ENCODE measurements at places on chromosomes 11 and 22.

DNA sequence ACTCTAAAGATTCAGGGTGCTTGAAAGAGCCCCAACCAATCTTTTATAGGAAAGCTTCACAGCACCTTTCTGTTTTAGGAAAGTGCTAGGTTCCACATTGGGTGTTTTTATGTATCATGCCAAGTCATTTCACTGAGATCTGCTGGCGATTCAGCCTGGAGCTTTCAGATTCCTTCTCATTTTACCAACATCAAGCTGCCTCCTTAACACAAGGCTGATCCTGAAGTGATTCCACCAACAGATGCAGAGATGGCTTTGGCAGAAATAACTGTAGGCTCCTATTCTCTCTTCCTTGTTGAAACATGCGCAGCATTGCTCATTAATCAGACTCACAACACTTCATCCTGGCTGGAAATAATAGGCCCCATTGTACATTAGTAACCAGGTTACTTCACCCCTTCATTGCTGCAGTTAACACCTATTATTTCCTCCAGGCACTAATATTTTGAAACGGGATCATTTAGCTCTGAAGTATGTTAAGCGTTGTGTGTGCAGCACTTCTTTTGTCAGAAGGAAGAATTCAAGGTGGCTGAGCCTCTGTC is 89.0 kb downstream of the OPCML start:
- no peak for DNase-seq

DNA sequence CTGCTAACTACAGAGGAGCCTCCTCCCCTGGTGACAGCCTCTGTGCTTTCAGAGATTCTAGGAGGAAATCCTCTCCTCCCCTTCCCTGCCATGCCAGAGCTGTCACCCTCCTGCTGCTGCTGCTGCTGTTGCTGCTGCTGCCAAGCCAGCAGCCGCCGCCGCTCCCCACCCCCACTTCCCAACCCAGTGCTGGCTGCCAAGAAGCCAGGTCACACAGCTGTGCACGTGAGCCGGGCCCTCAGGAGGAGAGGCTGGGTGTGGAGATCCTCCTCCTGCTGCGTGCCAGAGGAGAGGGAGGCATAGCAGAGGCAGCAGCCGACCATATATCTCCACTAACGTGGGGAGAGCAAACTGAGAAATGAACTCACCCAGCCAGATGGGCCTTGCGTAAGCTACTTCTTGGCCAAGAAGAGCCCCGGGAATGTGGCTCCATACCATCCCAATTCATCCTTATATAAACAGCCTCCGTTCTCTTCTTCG is 12.4 kb downstream of the CRY2 start:
- DNase-seq, result peak; percentile 69

DNA sequence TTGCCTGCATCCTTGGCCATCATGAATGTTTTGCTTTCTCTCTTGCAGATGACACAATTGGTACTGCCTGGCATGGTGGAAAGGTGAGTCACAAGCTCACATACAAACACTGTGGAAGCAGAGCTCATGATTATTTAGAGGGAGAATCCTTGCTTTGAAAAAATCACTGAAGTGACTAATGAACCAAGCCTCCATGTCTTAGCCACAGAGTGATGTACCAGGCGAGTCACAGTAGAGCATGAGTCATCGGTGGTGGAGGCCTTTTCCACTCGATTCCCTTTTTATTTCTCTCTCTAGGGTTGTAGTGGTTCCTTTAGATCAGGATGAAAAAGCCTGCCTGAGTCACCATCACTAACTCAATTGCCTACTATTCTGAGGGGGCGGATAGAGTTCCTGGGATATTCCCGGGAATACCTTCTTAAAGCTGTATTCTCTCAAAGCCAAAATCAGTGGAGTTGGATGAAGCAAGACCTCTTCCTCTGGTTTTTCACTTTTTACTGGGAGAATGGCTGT is 49.6 kb upstream of the ALKBH3 start:
- DNase-seq, result no peak

- DNase-seq, result no peak
These were observed 1.6 kb downstream of the CBX7 start for GRCh38 chr22:39150848-39151215.

DNA sequence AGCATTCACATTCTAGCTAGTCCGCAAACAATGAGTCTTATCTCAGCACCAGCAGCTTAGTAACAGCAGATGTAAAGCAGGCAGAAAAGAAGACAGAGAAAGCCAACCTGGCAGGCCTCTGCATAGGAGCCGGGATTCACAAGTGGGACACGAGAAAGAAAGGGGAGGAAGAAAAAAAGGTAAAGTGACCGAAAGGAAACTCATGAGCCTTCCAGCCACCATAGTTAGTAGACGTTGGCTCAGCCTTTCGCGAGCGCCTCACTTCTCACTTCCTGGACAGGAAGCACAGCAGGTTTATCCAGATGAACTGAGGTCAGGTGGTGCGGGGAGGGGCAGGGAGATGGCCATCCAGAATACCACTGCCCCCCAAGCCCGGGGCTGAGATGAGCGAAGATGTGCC is 19.7 kb upstream of the KAT5 start:
- DNase-seq, result no peak

DNA sequence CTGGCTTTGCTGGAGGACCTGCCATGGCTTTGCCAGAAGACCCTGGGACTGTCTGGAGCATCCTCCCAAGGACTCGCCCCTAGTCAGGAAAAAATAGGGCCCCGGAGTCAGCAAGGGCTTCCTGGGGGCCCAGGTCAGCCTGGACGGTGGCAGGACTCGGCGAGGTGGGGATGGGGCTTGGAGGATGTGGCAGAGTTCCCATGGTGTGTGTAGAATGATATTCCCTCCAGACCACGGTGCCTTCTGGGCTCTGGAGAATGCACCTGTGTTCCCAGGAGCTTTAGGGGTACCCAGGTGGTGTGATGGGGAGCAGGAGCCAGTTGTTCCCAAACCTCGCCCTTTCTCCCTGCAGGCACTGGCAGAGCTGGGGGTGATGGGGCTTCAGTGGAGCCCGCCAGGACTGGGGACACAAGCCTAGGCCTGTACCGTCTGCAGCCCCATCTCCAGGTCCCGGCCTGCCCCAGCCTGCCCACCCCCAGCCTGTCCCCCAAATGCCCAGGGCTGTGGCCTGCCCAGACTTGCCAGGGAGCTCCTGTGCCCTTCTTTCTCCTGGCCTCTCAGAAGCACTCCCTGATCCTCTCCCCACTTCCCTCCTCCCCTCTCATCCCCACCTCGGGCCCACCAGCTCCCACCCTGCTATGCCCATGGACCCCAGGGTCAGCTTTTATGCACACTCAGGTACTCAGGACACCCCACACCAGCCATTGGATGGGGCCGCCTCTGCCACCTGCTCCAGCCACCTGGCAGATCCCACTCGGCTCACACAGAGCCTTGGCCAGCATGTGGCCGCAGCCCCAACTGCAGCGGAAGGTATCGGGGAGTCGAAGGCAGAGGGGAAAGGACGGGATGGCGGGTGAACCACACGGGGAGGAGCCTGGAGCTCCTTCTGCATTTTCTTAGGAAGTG is 82.1 kb downstream of the CDKN1C start:
- no peak for DNase-seq

- no peak for DNase-seq
These were observed 7.6 kb downstream of the KLHL35 start for GRCh38 chr11:75425422-75425821.

DNA sequence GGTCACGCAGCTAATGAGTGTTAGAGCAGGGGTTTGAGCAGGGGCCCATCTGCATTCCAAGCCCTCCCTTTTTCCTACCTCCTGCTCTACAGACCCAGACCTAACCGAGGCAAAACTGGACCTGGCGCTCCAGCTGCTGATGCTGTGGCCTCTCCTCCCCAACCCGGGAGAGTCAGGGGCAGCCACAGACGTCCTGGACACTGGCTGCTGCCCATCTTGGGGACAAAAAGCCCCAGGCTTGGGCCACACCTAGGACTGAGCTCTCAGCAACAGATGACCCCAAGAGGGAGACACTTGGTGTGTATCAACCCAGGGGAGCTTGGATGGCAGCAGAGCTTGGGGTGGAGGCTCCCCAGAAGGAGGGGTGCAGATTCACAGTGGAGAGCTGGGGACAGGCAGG is 172.6 kb downstream of the ST3GAL4 start:
- DNase-seq, result no peak

- DNase-seq, result no peak
These were observed 868 bp upstream of the MYEOV start for GRCh38 chr11:69293087-69293486.

DNA sequence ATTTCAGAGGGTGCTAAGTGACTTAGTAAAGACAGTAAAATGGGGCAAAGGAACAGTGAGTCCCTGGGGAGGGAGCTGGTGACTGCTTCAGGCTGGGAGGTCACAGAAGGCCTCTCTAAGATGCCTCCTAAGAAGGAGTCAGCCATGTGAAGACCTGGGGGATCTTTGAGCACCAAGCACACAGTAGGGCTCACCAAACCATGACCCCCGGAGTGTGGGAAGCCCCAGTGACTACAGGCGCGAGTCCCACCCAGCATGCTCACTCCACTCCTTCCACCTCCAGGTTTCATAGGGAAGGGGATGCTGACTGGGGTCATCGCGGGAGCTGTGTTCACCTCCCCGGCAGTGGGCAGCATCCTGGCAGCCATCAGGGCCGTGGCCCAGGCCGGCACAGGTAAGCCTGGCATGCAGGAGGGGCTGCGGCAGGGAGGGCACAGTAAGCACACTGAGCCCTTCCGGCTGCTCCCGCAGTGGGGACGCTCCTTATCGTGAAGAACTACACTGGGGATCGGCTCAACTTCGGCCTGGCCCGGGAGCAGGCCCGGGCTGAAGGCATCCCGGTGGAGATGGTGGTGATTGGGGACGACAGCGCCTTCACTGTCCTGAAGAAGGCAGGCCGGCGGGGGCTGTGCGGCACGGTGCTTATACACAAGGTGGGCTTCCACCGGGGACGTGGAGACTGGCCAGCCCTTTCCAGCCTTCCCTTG is 5.9 kb downstream of the TKFC start:
- no peak for DNase-seq

DNA sequence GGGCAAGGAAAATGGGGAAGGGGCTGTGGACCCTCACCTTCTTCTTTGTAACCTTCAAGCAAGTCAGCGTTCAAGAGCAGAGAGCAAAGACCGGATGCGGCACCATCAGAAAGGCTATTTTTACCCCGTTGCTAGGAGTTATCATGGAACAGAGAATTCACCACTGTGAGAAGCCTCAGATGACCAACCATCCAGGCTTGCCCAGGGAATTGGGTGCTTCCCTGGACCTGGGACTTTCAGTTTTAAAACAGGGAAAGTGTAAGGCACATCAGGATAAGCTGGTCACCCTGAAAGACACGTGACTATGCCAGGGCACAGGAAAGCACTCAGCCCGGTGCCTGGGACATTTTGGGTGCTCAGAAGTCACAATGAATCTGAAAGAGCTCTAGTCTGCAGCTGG is 10.4 kb downstream of the GALNT18 start:
- no peak for DNase-seq

DNA sequence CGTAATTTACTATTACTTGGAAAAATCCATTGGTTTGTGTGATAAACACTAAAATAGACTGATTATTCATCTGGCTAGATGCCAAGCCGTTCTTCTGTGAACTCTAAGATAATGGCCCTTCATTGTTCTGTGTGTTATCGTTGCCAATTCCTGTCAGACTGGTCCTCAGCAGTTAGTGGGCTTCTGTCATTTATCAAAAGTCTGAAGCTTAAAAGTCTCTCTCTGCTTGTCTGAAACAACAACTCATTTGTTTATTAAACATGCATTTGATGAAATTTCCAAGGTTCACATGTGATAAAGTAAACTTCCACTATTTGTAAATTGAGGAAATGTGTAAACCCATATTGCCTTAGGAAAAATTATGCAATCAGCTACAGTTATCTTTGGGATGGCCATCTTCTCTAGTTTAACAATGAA is 21.1 kb upstream of the RDX start:
- peak; percentile 82 for DNase-seq

GRCh38 chr11:128294671-128295050 is 292.7 kb downstream of the ETS1 start:
- no peak for DNase-seq

- no peak for DNase-seq
These were observed 48.9 kb upstream of the GRAMD1B start for GRCh38 chr11:123381149-123381548.

- no peak for DNase-seq
These were observed 2.2 kb upstream of the SCUBE1 start for GRCh38 chr22:43345356-43345755.

GRCh38 chr11:11848891-11849746 is 7.3 kb downstream of the USP47 start:
- DNase-seq, result peak; percentile 44

DNA sequence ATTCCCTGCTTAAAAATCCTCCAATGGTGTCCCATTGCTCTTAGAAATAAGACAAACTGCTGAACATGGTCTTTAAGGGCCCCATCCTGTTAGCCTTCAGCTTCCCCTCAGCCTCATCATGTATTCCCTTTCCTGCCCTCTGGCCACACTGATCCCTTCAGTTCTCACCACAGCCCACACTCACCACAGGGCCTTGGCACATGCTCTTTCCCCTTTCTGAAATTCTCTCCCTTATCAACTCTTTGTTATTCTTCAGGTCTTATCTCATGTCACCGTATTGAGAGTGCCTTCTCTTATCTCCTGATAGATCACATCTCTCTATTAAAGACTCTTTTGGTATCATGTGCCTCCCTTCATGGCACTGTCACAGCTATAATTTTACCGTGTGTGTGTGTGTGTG is 167.8 kb upstream of the MPPED2 start:
- DNase-seq, result no peak

DNA sequence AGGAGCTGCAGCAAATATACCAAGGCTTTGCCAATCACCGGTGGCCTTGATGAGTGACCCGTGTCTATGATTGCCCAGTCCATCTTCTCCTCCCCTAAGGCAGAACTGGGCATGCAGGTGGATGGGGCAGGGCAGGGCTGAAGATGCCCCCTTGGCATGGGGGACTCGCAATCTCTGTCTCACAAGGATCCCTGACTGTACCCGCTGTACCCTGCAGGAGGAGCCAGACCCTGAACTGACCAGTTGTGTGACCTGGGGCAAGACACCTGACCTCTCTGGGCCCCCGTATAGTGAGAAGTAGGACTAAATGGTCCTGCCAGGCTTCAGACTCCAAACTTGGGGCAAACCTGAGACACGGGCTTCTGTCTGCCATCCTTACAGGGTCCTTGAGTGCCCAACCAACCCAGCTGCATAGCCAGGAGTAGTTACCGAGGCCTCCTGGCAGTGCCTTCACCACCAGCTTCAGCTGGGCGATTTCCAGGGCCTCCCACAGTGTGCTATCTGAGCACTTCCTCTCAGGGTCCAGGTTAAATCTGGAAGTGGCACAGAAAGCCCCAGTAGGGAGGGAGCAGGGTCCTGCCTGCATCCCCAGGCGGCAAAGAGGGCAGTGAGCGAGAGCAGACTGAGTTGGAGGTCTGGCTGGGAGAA is 6.4 kb upstream of the KCNJ11 start:
- no peak for DNase-seq

Measured in NCI-H2029 treated with DMSO at 0.1 percent for 48 hours (cell line).